Fibroblast of skin of left biceps (primary cell): ENCODE measurements at places on chromosomes 2 and 18.

- DNase-seq: no peak
Measured at GRCh38 chr2:185306119-185306518, 432.5 kb upstream of the FSIP2 start.

DNA sequence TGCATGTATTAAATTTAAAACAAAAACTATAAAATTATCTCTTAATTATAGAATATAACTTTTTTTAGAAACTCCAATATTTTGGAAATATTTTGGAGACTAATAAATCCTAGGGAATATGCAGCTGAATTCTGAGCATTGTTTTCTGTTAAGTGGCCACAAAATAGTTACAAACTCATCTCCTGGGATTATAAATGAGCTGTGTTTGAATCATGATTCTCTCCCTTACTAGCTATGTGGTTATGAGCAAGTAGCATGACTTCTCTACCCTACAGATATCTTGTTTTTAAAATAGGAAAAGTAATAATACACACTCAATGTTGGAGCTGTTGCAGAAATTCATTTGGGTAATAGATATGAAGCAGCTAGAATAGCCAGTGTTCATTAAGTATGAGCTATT lies 137.9 kb upstream of the ITGA4 start:
- DNase-seq: peak; percentile 15

GRCh38 chr2:108621087-108621559 lies 86.9 kb downstream of the LIMS1 start:
- no peak for DNase-seq

- DNase-seq: no peak
Measured at GRCh38 chr2:233076749-233077148, 16.6 kb downstream of the INPP5D start.

DNA sequence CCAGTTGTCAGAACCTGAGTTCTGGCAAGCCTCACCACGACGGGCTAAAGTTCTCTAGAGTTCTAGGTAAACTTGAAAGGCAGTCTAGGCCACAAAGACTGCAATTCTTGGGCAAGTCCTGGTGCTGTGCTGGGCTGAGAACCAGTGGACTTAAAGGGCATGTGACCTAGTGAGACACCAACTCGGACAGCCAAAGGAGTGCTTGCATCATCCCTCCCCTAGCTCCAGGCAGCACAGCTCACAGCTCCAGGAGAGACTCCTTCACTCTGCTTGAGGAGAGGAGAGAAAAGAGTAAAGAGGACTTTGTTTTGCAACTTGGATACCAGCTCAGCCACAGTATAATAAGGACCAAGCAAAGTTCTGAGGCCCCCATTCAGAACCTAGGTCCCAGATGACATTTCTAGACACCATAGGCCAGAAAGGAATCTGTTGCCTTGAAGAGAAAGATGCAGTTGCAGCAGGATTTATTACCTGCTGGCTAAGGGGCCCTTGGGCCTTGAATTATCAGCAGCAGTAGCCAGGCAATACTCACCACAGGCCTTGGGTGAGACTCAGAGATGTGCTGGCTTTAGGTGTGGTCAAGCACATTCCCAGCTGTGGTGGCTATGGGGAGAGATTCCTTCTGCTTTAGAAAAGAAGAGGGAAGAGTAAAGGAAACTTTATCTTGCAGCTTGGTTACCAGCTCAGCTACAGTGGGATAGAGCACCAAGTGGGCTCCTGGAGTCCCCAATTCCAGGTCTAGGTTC lies 51.8 kb downstream of the UPP2 start:
- no peak for DNase-seq

DNA sequence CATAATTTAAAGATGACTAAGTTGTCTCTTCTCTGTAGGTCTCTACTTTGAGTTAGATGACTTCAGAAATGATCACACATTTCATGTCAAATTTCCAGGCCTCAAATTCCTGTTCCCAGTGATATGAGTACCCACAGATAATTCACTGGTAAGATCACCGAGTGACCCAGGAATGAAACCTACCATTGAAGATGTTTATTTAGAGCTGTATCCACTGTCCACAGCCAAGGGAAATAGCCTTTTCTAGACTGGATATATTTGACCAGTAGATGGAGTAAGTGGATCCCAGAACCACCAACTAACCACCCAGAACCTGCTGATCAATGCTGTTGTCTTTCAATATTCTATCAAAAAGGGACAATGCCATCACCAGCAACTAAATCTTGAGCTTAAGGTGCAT lies 238.8 kb downstream of the SLC8A1 start:
- DNase-seq: no peak

- no peak for DNase-seq
Measured at GRCh38 chr2:54760310-54760709, 36.8 kb downstream of the EML6 start.

GRCh38 chr18:74378179-74378682 lies 62.6 kb downstream of the C18orf63 start:
- no peak for DNase-seq

DNA sequence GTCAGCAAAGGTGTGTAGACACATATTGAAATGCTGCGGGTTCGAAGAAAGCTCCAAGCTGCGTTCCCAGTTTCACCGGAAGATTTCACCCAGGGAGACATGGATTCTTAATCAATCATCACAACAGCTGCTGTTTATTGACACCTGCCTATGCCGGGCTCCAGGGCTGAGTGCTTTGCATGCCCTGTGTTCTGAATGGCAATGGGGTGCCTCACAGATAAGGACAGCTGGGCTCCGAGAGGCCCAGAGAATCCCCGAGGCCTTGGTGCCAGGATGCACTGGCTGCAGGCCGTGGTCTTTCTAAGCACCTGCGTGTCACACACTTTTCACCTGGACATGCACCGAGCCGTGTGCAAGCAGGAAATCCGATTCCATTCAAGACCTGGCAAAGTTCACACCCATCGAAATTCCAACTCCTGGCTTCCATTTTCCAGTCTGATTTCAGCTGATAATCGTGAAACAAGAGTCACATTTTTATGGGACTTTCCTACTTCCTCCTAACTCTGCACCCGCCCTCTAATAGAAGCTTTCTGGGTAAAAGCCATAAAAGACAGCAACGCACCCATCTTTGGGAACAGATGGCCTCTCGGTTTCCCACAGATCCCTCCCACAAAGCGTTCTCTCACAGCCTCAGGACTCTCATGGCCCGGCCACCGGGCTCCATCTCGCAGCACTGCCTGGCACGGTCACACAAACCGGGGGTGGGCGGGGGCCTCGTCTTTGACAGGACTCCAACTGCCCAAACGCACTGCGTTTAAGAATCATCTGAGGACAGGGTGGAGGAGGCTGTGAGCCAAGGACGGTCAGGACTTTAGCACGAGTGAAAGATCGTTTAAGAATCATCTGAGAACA lies 245.6 kb upstream of the SALL3 start:
- DNase-seq: no peak

DNA sequence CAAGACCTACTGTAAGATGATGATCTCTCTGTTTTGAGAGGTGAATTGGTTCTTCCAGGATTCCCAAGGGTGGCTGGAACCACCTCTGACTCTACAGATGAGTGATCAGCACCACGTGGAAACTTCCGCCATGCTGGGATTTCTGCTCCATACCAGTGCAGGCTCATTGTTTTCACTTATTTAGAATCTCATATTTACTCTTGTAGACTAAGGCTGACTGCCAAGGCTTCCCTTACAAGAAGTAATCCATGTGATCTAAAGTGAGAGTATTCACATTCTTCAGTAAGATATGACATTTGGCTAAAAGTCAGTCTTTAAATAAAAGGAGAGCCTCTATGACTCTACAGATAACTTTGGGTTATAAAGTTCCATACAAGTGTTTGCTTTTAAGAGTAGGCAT lies 322.9 kb upstream of the RAB12 start:
- no peak for DNase-seq

GRCh38 chr2:43183743-43184142 lies 42.7 kb downstream of the ZFP36L2 start:
- no peak for DNase-seq

DNA sequence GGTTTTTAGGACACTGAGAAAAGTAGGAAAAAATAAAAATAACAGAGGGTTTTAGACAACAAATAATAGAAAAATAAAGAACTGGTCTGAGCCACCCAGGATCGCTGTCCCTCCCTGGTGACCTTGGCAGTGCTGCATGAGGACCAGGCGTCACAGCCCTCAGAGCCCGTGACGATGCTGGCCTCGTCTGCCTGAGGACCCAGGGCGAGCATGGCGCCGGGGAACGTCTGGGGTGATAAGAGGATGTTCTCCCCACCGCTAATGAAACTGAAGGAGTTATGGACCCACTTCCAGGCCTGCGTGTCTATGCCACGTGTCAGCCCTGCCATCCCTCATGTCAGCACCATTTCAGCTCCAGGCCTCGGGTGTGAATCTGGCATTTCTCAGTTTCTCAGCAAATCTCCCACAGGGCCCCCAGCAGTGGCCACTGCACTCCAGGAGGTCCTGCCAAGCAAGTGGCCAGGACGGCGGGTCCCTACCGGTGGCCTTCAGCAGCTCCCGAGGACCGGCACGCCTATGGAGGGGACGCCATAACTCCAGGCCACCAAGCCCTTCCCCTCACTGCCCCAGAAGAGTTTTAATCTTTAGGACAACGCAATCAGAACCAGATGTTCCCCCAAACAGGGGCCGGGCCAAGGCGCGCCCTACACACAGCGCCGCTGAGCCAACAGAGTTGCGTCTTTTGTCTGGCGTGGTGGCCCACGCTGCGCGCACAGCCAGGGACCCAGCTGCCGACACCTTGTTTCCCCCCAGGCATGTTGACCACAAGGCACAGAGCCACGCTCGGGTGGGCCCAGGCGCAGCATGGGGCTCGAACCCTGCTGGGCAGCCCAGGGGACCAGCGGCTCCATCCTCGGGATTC lies 179.7 kb downstream of the TWIST2 start:
- no peak for DNase-seq

- DNase-seq: no peak
Measured at GRCh38 chr2:162839419-162839818, 852 bp upstream of the KCNH7 start.

DNA sequence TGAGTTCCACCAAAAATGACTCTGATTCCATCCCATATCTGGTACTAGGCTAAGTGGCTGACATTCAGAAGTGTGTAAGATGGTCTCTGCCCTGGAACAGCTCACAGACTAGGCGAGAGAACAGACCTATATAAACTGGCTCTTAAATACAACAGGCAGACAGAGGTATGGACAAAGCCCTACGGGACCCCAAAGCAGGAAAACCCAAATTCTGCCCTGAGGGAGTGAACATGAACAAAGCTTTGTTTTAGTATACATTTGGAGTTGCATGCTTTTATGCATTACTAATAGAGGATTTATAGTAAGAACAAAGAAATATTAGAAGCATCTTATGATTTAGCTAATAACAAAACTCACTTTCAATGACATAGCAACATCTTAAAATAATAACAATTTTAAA lies 25.1 kb downstream of the GDF7 start:
- no peak for DNase-seq

DNA sequence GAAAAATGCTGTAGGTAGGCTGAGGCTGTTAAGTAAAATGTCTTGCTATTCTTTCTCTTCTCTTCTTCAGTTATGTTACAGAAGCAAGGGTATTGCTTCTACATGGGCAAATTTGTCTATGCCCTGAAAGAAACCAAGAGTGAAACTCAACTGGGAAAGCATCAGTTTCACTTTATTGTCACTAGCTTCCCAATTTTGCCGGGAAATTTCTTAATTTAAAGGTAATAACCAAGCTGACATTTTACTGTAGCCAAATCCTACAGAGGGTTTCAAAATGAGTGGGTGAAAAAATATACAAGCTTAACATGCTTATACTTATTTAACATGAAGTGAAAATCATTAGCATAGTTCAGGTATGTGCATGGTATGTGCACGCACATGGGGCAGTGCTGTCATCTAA lies 3.2 kb downstream of the TANK start:
- no peak for DNase-seq
